ENCODE measurements at places on chromosomes 7 and 10.

GRCh38 chr7:133135451-133135850 is 53.6 kb upstream of the CHCHD3 start:
- DNase-seq: peak; percentile 8

GRCh38 chr7:134290286-134290685 is 26.4 kb downstream of the SLC35B4 start:
- peak; percentile 2 for DNase-seq

DNA sequence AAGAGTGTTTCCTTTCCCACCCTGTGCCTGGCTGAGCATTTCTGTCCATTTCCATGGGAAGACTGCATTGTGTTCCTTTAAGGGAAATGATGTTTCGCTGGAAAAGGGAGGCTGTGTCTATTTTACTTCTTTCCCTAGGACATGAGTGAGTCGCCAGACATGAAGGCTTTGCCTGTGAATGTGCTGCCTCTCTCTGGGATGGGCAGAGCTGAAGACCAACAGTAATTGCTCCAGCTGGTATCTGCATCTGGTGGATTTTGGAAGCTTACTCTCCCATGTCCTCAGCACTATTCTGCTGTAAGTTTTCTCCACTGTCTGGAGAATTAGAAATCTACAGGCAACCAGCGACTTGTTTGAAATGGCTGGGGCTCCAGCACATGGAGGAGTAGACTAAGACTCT is 264.6 kb upstream of the BMPER start:
- no peak for DNase-seq

GRCh38 chr7:44372560-44373417 is 47.4 kb upstream of the CAMK2B start:
- no peak for DNase-seq
